ENCODE measurements at places on chromosomes 2 and 18.
A peak's percentile ranks its signal among the peaks of the same experiment; 100 is the strongest.

GRCh38 chr2:144694456-144694855 is 174.5 kb upstream of the ZEB2 start:
- no peak for DNase-seq

DNA sequence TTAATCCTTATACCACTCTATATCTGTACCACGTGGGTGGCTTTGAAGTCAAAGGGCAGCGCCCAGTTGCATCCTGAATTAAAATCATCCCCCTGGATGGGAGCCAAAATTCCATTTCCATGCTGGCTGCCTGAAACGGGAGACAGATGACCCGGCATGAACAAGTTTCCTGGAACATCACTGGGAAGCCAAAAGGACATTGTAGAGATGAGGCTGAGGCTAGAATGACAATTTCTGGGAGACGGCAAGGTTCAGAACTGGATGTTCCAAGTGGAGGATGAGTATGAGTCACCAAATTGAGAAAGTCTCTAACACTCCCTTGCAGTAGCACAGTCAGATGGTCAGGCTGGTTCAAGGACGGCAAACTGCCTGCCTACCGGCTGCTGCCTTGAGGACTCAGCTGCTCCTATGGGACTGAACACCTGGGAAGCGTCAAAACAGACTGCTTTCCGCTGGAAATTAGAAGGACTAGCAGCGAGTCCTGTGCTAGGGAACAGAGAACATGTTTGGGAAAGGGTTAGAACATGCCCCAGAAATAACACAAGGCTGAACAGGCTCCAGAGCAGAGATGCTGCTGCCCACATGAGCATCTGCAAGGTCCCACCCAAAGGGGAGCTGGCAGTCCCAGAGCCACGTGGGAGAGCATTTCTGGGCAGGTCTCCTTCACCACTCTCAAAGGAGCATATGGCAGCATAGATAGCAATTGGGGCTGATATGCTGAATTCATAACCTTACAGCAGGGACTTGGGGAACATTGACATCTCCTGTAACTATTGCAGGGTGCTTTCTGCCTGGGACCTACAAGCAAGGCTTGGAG is 32.0 kb downstream of the YPEL5 start:
- no peak for DNase-seq

GRCh38 chr18:48284743-48285142 is 124.4 kb downstream of the ZBTB7C start:
- no peak for DNase-seq

- DNase-seq, result no peak
Observed at GRCh38 chr18:48048251-48048650, 117.8 kb upstream of the SMAD2 start.

GRCh38 chr2:25274868-25275574 is 66.7 kb downstream of the DNMT3A start:
- no peak for DNase-seq

- no peak for DNase-seq
Observed at GRCh38 chr2:63719052-63719451, 122.6 kb upstream of the UGP2 start.

- DNase-seq, result no peak
Observed at GRCh38 chr18:51235009-51235789, 37.7 kb upstream of the MEX3C start.

- no peak for DNase-seq
Observed at GRCh38 chr2:138518860-138519259, 17.3 kb downstream of the SPOPL start.

GRCh38 chr2:226887940-226888339 is 52.1 kb downstream of the RHBDD1 start:
- DNase-seq, result no peak

GRCh38 chr2:714005-714741 is 37.0 kb upstream of the TMEM18 start:
- DNase-seq, result peak; percentile 20

GRCh38 chr2:207674266-207674774 is 37.1 kb upstream of the CCNYL1 start:
- no peak for DNase-seq

DNA sequence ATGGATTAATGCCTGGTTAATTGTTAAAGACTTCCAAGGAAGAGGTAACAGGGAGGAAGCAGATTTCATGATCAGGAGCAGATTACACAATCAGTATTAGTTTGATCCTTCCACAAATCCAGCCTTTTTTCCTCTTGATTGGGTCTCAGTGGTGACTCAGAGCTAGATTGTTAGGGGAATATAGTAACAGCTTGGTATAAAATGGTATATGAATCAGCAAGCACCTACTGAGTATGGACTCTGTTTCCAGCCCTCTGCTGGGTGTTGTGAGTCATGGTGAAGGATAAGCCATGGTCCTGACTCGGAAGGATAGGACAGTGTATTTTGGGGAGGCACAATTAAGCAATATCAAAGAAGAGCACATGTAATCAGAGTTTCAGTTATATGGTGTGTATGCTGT is 272.4 kb upstream of the DPP10 start:
- no peak for DNase-seq
